ENCODE measurements at places on chromosomes 12 and 14. TPM values are rescaled to one million over a fixed set of nuclear protein-coding genes. Genes with fewer than 3 reads are reported as not detected.

- DNase-seq = no peak
These were observed 50.4 kb downstream of the CHGA start for GRCh38 chr14:92973261-92973797.

- DNase-seq = no peak
These were observed 81.0 kb downstream of the NTS start for GRCh38 chr12:85955127-85955526.

GRCh38 chr12:84166812-84167211 is 745.8 kb downstream of the SLC6A15 start:
- DNase-seq = no peak

DNA sequence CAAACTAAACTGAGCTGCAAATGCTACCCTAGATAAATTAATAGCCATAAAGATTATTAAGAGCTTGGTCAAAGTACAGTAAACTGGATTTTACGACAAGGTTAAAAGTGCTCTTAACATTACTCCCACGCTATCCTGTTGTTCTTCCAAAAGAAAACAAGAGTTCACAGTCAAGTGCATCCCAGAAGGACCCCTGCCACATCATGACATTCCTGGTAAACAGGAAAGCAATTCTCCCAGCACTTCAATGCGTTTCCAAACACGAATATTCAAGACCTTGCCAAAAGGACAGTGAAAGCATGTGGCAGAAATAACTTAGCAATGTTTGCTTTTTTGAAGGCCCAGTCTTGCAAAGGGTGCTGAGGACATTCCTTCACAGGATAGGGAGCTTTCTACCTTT is 11.2 kb downstream of the SPRING1 start:
- DNase-seq = no peak

GRCh38 chr14:30223966-30224365 is 296.3 kb upstream of the PRKD1 start:
- DNase-seq = no peak

DNA sequence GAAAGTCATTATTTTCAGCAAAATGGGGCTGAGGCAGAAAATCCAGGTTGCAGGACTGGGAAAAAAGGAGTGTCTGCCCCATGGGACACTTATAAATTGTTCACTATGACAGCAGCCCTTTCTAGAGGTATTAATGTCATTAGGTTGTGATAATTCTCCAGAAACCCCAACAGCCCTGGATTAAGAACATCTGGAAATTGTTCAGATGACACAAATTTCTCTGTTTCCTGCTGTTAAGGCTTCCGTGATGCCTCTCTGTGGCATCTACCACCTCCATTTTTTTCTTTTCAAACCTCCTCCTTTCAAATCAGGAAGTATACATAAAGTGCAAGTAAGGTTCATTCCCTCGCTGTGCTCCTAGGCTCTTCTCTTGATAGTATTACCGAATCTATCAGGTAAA is 25.6 kb downstream of the EGLN3 start:
- DNase-seq = no peak

- no peak for DNase-seq
These were observed 646.1 kb downstream of the C12orf50 start for GRCh38 chr12:87382959-87383566.

GRCh38 chr12:53972152-53972702 is 699 bp upstream of the HOXC11 start:
- no peak for DNase-seq

DNA sequence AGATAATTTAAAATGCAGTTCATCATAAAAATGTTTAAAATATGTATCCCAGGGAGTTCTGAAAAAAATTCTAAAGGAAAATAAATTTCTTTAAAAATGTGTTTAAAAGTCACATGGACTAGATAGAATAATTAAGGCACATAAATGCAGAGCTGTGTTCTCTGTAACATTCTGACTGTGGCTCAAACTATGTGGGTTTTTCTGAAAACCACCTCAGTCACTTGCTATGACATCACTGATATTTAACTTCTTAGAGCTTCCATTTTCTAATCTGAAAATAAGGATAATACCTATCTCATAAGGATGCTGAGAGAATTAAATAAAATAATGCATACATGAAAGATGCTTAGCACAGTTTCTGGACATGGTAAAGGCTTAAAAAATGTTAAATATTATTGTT is 107.3 kb downstream of the SLC41A2 start:
- DNase-seq = no peak

GRCh38 chr14:65070471-65070976 is 31.8 kb downstream of the MAX start:
- DNase-seq = no peak

DNA sequence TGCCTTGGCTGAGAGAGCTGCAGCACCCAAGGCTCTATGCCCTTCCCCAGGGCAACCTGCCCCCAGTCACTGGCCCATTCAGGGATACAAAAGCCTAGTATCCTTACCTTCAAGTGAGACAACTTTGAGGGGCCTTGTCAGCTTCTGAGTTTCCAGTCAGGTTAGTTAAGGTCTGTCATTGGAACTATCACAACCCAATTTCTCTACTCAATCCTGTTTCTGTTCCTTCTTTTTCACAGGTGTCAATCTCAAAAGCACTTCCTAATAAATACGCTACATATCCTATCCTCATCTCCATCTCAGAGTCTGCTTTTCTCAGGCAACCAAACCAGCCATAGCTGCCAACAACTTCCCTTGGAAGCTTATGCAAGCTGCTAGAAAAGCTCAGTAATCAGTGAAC is 4.9 kb upstream of the PTGDR start:
- DNase-seq = no peak

DNA sequence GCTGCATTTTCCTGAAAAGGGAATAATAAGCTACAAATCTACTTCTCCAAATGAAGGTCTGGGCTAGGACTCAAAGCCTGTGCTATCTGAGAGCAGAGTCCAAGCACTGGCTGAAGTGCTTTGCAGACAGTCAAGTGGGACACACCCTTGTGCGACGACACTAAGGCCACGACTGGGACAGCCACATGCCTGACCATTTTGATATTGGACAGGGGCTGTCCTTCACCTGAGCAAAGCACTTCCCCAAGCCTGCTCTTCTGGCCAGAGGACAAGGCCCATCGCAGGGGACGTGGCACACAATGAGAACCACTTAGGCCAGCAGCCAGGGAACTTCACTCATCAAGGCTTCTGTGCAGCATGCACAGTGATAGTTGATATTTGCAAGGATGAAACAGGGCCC is 71.4 kb downstream of the RBM19 start:
- no peak for DNase-seq

FSCB gene
- total RNA-seq = not detected

PRH1 gene
- total RNA-seq = 16.2 TPM

MYL2 gene
- total RNA-seq = not detected

DPPA3 gene
- total RNA-seq = not detected

YAF2 gene
- 46.1 TPM for total RNA-seq

CBLN3 gene
- total RNA-seq = 2.2 TPM

SCNN1A gene
- total RNA-seq = 5.7 TPM

SLCO1B1 gene
- total RNA-seq = not detected

FBLN5 gene
- total RNA-seq = not detected
